ENCODE measurements at places on chromosomes 5 and 9.

GRCh38 chr9:76007935-76008334 lies 117.5 kb downstream of the PCSK5 start:
- no peak overlapping the region for H3K4me3 ChIP-seq
- no peak overlapping the region for H3K27ac ChIP-seq
- H3K36me3 ChIP-seq = no peaks in the 10 kb centered on the region
- no peak for DNase-seq

GRCh38 chr5:67414712-67415111 lies 218.1 kb upstream of the CD180 start:
- no peak overlapping the region for H3K27ac ChIP-seq
- H3K4me1 ChIP-seq = no peaks in the 10 kb centered on the region
- H3K4me3 ChIP-seq = no peak overlapping the region

DNA sequence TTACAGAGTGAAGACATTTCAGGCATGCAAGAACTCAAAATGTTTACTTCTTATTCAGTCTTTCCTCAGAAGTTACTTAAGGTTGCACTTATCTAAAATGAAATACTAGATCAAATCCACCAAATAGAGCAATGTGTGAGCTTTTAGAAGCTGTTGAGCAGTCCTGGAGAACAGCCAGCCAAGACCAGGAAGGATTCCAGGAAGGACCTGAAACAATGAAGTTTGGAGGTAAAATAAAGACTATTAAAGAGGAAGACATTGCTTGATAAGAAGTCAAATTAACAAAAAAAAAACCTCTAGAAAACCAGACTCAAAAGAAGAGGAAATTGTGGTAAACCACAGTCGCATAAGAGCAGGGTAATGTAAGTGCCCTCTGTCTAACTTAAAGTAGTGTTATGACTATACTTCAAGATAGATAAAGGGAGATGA lies 156.2 kb upstream of the S1PR3 start:
- peaks cover 19% of the 10 kb centered on the region for H3K4me1 ChIP-seq
- H3K36me3 ChIP-seq = no peaks in the 10 kb centered on the region
- DNase-seq = no peak
- H3K27me3 ChIP-seq = peaks cover 69% of the 10 kb centered on the region
- H3K4me3 ChIP-seq = no peak overlapping the region
- no peak overlapping the region for H3K27ac ChIP-seq

DNA sequence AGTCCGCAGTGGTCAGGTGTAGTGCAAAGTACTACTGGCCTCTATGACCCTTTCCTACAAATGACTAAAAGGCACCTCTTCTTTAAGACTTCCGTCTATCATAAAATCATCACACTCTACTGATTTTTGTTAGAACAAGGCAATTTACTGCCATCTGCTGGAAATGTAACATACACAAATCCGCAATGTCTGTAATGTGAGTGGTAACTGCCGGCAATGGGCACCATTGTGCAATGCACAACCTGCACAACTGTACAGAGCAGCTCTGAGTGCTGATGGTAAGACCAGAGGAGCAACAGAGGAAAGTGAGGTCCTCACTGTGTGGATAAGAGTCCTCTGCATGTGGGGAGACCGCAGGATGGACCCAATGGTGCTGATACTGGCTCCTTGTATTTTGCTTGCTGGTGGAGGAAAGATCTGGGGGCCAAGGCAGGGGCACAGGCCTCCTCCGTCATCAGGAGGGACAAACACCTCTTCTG lies 103.7 kb downstream of the ATPSCKMT start:
- no peak overlapping the region for H3K4me3 ChIP-seq
- H3K27me3 ChIP-seq = no peaks in the 10 kb centered on the region
- H3K4me1 ChIP-seq = no peaks in the 10 kb centered on the region
- H3K36me3 ChIP-seq = no peaks in the 10 kb centered on the region

DNA sequence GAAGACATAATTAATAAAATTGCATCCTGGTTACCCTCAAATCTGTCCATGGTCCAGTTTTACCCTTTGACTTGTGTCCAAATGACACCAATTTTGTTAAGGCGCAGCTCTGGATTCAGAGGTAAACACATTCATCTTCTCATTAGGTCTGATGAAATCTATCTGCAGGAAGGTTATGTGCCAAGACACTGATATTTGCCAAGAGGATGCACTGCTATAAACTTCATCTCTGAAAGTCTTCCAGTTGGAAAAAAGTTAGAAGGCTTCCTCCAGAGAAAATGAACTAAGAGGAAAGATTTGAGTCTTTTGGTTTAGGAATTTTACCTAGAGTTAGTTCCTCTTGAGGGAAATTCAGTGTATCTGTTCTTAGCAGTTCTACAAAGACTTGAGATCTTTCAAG lies 717.8 kb downstream of the DTWD2 start:
- H3K27me3 ChIP-seq = no peaks in the 10 kb centered on the region
- H3K4me1 ChIP-seq = no peaks in the 10 kb centered on the region
- H3K4me3 ChIP-seq = no peak overlapping the region
- H3K36me3 ChIP-seq = no peaks in the 10 kb centered on the region
- H3K27ac ChIP-seq = no peak overlapping the region
- DNase-seq = no peak

DNA sequence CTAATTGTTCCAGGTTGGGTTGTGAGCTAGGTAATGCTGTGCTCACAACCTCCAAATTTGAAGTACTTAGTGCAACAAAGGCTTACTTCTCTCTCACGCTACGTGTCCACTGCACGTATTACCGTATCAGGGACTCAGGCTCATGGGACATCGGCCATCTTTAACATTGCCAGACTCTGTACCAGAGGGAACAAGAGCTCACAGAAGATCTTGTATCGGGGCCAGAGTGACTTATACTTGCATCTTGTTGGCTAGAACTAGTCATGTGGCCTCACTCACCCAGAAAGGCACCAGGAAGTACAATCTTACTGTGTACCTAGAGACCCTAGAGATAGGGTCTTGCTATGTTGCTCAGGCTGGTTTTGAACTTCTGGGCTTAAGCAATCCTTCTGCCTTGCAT lies 81.1 kb upstream of the KLF9 start:
- H3K36me3 ChIP-seq = no peaks in the 10 kb centered on the region
- no peak for DNase-seq
- no peak overlapping the region for H3K27ac ChIP-seq
- H3K4me3 ChIP-seq = no peak overlapping the region

Data from activated T-helper 2 cell treated with anti-CD3 and anti-CD28 coated beads, Interferon-gamma antibody, Interleukin-2, Interleukin-4, amounts not matched to agents 10 μg/mL and 5 μg/mL and 100 μg/mL, durations not matched to agents 14 hours and 24 hours and 36 hours (primary cell).